ENCODE measurements at places on chromosomes 12 and 14.

GRCh38 chr12:57515408-57515933, 4.8 kb downstream of the DDIT3 start:
- DNase-seq: no peak

- no peak for DNase-seq
Measured at GRCh38 chr12:58537278-58537677, 383.0 kb downstream of the LRIG3 start.

DNA sequence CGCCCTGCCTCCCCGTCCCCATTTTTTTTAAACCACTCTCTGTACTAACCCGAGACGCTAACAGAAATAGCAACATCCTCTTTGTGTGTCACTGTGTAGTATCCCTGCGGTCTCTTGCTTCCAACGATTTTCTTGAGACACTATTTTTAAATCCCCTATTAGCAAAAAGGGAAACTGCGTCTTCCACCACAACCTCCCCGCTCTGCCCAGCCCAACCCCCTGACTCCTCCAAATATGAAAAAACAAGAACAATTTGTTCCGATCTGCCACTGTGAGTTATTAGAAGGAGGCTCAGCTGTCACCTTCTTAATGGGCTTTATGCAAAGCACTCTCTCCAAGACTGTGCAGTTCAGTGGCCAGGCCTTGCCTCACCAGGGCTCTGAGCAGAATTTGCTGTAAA, 76.3 kb downstream of the MAP1LC3B2 start:
- no peak for DNase-seq

- no peak for DNase-seq
Measured at GRCh38 chr12:113371808-113372207, 13.4 kb downstream of the PLBD2 start.

GRCh38 chr14:71749613-71750238, 182.5 kb upstream of the RGS6 start:
- DNase-seq: no peak

GRCh38 chr12:6775185-6776174, 3.2 kb downstream of the LAG3 start:
- DNase-seq: no peak

DNA sequence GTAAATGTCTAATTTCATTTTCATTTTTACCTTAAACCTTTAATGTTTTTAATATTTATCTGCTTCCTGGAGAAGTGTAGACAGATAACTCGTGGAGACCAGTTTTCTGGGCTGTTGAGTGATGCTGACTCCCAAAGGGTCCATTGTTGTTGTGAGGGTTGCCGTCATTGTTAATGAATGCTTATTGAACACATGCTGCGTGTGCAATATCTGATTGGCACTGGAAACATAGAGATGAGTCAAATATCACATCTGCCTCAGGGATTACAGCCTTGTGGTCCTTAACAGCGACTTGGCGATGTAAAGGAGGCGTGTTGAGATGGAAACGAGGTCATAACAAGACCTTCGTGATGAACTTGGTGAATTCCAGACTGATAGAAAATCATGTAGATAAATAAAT, 85.9 kb downstream of the FBXW8 start:
- DNase-seq: no peak

DNA sequence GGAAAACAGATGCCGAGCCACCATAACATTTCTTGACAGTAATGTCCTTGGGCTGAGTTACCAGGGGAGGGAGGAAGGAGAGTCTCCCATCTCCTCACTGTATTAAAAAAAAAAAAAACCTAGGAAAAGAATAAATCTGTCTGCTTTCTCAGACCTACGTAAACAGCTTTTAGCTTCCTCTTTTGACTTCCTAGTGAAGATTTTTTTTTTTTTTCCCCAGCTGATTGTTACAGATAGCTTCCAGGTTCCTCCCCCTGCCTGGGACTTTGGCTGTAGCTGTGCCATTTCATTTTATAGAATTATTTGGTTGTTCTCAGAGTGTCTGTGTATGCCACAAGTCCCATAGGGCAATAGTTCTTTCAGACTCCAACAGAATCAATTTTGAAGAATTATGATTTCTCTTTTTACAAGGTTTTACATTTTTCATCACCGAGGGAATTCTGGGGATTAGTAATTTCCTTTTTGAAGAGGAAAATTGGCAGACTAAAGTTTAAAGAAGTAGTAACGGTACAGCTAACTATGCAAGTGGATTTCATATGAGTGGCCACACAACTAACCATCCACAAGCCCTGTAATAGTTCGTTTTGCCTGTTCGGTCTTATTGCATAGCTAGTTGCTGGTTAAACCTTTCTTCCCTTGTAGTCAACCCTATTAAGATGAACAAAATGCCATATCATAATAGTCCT, 23.1 kb upstream of the GNS start:
- DNase-seq: no peak

- DNase-seq: no peak
Measured at GRCh38 chr14:54716862-54717261, 149.9 kb downstream of the SAMD4A start.

DNA sequence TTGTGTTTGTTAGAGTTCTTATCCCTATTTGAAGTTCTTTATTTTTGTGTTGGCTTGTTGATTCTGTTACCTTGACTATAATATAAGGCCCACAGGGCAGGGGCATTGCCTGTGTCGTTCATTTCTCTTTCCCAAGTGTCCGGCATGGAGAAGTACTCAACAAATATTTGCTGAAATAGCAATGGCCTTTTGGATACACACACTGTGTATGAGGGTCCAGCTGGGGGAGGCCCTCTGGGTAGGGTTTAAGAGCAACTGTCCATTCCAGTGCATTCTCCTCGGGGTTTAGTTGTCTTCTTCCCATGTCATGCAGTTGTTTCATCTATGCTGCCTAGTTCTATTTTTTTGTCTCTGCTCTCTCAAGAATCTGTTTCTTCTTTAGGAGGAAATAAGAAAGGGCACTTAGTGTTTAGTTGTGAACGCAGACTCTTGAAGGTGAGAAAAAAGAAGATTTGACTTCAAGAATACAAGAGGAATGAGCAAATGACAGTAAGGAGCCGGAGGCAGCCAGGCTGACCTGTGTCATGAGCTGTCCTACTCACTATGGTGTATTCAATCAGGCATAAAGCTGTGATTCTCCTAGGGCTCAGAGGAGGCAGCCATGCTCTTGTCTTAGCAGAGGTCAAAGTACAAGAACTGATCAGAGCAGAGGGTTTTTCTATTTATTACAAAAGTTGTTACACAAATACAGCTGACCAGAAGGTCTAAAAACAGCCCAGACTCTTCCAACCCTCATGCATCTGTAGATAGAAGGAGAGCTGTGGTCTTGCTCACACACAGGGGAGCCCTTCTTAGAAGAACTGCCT, 10.2 kb downstream of the ERG28 start:
- DNase-seq: no peak

DNA sequence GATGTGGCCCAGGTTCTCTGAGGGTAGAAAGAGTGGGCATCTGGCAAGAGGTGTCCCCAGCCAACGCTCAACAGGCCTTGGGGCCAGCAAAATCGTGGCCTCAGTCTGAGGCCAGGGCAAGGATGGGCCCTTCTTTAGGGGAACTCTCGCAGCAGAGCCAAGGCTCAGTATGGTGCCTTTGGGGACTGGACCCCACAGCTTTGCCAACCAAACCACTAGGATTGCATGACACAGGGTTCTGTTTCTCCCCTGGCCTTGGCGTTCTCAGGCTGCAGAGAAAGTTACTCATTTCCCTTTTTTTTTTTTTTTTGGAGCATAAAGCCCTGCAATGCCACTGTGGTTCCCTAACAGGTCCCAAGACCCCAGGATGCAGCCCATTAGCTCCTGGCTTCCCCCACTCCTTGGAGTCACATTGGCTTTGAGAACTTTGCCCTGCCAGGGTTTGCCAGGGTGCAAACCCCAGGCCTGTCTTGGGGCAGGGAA, 100.6 kb downstream of the LGMN start:
- DNase-seq: no peak

- no peak for DNase-seq
Measured at GRCh38 chr12:122894193-122895121, 1.5 kb downstream of the VPS37B start.

DNA sequence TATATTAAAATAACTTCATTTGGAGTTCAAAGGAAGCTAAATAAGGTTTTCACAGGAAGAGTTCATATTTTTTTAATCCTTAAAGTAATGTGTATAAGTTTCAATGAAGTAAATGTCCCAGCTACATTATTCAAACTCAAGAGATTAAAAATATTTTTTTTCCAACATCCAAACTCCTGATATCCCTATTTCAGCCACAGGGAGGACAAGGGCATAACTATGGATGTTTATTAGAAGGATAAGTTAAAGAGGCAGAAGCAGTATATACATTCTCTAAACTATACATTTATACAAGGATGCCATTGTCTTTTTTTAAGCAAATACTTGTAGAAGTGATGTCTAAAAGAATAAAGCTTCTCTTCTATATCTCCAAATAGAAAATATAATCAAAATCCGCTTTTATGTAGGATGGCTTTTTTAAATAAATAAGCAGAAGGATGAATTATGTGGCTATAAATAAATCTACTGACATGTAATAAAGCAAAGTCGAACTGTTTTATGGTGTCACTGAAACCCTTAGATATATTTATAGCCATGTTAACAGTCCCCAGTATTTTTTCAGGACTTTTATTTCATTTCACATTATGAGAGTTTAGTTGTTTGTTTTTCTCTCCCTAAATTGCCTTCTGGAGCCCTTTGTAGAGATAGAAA, 936.5 kb downstream of the DIO2 start:
- no peak for DNase-seq

DNA sequence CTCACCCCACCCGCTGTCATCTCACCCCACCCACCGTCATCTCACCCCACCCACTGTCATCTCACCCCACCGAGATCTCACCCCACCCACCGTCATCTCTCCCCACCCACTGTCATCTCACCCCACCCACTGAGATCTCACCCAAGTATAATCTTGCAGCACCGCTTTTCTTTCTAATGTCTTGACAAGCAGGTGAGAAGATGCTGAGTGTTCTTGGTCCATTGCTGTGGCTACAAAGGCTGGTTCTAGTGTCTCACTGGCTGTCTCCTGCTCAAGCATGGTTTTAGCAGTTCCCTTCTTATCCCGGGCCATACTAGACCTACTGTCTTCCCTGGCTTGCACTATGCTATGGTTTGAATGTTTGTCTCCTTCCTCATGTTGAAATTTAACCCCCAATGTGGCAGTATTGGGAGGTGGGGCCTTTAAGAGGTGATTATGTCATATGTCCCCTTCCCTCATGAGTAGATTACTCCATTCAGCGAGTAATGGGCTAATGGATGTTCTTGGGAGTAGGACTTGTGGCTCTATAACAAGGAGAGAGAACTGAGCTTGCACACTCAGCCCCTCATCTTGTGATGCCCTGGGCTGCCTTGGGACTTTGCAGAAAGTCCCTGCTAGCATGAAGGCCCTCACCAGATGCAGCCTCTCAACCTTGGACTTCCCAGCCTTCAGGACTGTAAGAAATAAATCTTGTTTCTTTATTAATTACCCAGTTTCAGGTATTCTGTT, 47.7 kb upstream of the PPP2R5C start:
- DNase-seq: no peak

DNA sequence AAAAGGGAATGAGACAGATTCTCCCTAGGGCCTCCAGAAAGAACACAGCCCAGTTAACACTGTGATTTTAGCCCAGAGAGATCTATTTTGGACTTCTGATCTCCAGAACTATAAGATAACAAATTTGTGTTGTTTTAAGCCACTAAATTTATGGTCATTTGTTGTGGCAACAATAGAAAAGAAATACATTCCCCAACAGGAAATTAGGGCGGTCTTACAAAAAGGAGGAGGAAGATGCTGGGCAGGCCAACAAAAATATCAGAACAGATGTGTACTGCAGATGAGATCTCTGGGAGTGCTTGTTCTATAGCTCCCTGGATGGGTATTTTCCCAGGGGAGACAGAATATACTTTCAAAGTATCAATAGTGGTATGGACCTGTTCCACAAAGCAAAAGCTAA, 32.0 kb upstream of the SOCS2 start:
- no peak for DNase-seq

- DNase-seq: no peak
Measured at GRCh38 chr14:88299865-88300530, 23.1 kb downstream of the KCNK10 start.

DNA sequence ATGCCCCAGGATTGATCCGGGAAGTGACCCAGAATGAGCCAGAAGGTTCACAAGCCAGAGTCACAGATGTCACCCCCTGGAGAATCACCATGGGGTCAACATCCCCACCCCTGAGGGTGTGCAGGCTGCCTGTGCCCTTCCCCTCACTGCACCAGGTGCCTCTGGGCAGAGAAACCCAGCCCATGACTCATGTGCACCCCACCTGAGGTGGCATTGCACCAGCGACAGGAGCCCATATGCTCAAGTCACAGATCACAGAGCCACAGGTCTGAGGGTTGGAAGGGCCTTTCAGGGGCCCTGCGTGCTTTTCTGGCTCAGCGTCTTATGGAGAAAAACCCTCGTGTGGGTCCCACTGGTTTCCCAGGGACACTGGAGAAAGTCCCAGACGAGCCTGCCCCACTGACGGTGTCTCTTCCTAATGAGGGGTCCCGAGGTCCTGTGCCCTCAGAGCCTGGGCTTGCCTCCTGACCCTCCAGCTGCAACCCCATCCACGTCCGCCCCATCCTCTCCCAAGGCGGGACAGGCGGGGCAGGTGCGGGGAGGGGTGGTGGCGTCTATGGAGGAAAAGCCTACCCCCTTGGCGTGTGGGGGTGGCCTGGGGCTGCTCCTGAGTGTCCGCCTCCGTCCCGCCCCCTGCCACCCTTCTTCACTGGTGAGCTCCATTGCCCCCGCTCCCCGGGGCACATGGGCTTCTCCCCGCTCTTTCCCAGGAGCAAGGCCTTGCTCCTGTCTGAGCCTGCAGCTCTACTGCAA, 47.6 kb downstream of the SLC8B1 start:
- DNase-seq: no peak

GRCh38 chr14:85531587-85532373, 1.8 kb downstream of the FLRT2 start:
- DNase-seq: no peak

DNA sequence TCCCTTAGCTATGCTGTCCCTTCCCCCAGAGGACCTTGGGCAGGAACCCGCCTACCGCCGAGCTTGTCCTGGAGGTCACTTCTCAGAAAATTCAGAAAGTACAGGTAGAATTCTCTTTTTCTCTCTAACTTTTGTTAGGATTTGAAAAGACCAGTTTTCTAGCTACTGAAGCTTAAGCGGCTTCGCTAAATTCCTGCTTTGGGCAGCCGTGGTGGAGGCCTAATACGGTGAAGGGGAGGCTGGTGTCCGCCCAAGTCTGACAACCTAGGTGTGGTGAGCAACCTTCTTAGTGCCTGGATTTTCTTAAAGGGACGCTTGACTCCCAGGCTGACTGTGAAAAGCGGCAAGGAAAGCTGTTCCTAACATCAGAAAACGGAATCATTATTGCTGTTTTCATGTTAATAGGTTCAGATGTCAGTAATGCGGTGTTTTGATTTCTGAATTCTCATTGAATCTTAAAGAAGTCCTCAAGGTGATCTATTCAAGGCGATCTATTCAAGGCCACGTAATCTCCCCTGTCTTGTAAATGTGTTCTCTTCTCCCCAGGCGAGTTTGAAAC, 835 bp downstream of the FGD4 start:
- no peak for DNase-seq

GRCh38 chr12:117018276-117018675, 80.9 kb downstream of the TESC start:
- DNase-seq: no peak

GRCh38 chr12:39619316-39619659, 315 bp downstream of the ABCD2 start:
- no peak for DNase-seq

GRCh38 chr12:124406043-124406442, 111.2 kb downstream of the RFLNA start:
- DNase-seq: no peak

Data from T-helper 22 cell (primary cell).